ENCODE measurements at places on chromosomes 16 and 17. TPM values are rescaled to one million over a fixed set of nuclear protein-coding genes. Genes with fewer than 3 reads are reported as not detected.

The DNAAF8 gene
- total RNA-seq, result 1.2 TPM

The CNTNAP4 gene
- total RNA-seq, result not detected

The PCGF2 gene
- total RNA-seq, result 14.1 TPM

The NOD2 gene
- total RNA-seq, result not detected

The QRICH2 gene
- total RNA-seq, result 2.2 TPM

- no peak for DNase-seq
Measured at GRCh38 chr17:32553168-32553567, 66.4 kb downstream of the CDK5R1 start.

DNA sequence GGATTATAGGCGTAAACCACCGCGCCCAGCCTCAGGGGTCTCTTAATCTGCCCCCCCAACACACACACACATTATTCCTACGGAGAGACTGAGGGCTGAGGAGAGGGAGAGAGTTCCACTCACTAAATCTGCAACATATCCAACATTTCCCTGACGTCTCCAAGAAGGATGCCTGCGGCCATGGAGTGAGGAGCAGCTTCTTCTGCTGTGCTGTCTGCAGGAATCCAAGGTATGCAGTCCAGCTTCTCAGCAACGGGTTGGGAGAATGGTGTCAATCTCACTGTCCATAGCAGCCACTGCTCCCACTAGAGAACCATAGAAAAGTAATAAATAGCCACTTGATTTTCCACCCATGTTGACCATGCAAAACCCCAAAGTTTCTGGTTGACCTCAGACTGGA is 5.1 kb upstream of the PLXDC1 start:
- DNase-seq, result no peak

DNA sequence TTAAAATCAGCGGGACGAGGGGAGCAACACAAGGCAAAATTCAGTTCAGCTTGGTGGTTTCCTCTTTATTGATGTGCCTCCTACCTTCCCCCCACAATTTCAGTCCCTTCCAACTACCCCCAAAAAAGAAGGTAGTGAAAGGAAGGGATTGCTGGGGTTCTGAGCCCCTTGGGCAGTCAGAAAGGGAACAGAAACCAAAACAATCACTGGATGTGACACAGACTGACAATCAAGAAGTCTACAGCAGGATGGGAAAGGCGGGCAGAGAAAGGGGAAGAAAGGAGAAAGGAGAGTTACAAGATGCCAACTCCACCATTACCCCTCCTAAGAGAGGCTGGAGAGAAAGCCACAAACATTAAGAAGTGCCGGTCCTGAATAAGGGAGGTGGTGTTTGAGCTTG is 1.1 kb upstream of the PHF23 start:
- DNase-seq, result no peak

- DNase-seq, result no peak
Measured at GRCh38 chr17:8021565-8022359, 17.1 kb upstream of the ALOX15B start.

DNA sequence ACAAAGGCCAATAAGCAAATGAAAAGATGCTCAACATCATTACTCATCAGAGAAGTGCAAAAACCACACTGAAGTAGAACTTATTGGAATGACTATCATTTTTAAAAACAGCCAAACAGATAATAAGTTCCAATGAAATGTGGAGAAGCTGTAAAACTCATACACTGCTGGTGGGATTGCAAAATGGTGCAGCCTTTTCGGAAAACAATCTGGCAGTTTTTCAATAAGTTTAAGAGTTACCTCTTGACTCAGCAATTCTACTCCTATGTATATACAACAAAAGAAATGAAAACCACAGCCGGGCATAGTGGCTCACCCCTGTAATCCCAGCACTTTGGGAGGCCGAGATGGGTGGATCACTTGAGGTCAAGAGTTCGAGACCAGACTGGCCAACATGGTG is 49.3 kb downstream of the AKAP10 start:
- no peak for DNase-seq

The PRCD gene
- 0.86 TPM for total RNA-seq

DNA sequence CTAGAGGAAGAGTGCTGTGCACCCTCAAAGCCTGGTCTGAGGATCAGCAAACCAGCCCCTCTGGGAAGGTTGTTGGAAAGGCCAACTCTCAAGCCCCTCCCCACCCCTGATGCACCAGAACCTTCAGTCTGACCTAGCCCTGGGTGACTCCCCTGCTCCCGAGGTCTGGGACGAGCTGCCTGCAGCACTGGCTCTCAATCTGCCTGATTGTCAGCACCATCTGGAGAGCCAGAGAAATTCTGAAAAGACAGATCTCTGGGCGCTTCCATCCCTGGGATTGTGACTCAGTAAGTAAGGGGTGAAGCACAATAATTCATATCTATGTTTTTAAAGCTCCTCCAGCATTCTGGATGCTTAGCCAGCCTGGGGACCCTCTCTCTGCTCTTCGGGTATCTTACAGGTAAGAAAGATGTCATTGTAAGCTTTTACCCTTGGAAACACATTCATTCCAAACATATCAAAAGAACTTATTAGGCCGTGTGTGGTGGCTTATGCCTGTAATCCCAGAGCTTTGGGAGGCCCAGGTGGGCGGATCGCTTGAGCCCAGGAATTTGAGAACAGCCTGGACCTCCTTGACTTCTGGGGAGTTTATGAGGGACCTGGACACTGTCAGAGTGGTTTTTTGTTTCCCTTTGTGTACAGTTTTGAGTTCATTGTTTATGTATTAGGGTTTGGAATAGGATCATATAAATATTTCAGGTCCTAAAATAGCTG is 147.5 kb downstream of the KCNJ12 start:
- DNase-seq, result no peak
